Chondrocyte (in vitro differentiated cells): ENCODE measurements at places on chromosomes 4 and X.

DNA sequence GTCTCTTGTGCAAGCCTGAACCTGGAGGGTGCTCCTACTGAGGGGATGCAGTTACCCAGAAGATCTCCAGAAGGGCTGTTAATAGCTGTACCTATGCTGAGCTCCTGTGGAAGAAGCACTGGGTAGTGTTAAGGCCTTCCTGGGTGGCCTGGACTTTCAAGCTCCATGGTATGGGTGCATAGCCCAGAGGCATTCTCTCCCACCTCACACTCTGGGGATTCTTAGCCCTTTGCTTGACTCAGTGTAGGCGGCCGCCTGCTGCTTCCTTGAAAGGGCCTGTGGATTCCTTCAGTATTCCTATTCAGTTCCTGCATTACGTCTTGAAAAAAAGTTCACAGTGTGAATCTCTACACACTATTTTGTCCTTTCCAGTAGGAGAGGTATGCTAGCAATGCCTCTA lies 235.7 kb upstream of the MAGEB16 start:
- no peak for DNase-seq

DNA sequence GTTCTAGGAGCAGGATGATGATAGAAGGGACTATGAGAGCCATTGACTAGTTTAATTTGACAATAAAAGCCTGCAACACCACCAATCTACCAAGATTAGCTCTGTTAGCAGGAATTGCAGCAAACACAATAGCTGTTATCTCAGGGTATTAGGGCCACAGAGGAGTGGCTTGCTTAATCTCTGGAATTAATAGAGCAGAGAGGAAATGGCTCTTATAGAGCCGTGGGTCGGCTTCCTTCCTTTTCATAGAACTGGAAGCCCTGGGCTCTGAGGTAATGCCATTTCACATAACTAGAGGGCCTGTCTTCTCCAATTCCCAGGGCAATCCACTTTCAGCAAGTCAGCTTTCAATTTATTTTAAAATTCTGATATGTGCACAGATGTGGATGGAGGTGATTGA lies 83.0 kb downstream of the MAMLD1 start:
- DNase-seq: no peak

DNA sequence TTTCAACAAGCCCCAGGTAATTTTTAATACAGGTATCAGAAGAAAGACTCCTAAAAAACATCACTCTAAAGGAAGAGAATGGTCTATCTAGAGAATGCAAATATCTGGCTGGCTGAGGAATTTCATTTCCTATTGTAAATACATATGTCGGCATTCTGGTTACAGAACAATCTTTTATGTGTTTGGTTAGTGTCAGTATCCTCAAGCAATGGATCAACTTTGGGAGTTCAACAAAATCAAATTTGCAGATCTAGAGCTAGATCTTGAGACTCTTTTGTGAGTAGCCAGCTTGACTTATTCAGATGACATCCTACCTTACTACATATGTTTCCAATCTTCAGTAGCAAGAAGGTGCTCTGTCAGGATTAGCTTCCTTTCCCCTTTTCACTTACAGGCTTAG lies 145.1 kb downstream of the BTC start:
- DNase-seq: no peak

DNA sequence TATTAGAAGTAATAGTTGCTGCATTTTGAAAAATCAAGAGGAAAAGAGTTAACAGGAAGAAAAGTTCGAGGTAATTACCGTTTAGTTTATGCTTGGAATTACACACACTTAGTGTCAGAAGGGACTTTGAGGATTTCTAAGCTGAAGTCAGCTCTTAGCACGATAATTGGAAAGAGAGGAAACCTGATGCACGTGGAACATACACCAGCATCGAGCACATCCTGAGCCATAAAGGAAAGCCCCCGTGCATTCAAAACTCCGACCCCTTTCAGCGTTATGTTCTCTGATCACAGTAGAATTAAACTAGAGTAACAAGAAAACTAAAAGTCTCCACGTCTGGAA lies 400 bp upstream of the PAQR3 start:
- no peak for DNase-seq

GRCh38 chr4:122576261-122577188 lies 44.3 kb downstream of the IL21 start:
- DNase-seq: no peak
